ENCODE measurements at places on chromosomes 7 and 10.

DNA sequence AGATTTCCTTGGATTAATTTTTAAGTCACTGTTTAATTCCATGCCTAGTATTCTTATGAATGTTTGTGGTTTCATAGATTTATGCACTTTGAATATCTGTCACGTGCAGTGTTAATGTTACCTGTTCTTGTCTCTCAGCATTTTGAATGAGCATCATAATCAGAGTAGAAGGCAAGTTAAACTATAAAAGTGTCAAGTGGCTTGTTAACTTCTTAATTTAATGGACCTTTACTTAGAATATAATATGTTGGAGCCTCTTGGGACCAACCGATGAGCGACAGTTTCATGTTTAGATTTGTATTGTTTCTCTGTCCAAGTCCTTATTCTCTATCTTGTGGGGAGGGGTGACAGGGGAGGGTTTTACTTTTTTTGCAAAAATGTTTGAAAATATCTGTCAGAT is 50.6 kb upstream of the MTURN start:
- DNase-seq = no peak

- DNase-seq = no peak
Observed at GRCh38 chr10:44264244-44264643, 120.7 kb downstream of the CXCL12 start.

GRCh38 chr7:16801579-16801978 is 3.2 kb downstream of the AGR2 start:
- no peak for DNase-seq

- DNase-seq = no peak
Observed at GRCh38 chr10:125205431-125205830, 45.1 kb upstream of the CTBP2 start.

GRCh38 chr7:5774136-5774535 is 7.3 kb downstream of the RNF216 start:
- no peak for DNase-seq

DNA sequence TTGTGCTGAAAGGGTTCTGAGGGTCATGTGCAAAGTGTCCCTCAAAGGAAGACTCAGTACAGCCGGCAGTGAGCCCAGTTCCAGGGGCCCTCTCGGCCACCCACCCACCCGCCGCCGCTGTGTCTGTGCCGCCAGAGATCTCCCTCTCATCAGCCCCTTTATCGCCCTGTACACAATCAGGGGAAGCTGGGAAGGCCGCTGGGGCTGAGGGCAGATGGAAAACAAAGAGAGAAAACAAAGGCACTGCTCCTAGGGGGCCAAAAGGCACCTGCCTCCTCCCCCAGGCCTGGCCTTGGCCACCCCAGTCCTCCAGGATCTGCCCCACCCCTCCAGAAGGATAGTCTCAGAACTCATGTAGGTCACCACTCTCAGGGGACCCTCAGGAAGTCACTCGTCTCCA is 67.0 kb downstream of the ZMIZ1 start:
- no peak for DNase-seq

- no peak for DNase-seq
Observed at GRCh38 chr10:25766687-25767221, 167.3 kb upstream of the MYO3A start.

- no peak for DNase-seq
Observed at GRCh38 chr10:33822774-33823173, 488.3 kb upstream of the NRP1 start.

DNA sequence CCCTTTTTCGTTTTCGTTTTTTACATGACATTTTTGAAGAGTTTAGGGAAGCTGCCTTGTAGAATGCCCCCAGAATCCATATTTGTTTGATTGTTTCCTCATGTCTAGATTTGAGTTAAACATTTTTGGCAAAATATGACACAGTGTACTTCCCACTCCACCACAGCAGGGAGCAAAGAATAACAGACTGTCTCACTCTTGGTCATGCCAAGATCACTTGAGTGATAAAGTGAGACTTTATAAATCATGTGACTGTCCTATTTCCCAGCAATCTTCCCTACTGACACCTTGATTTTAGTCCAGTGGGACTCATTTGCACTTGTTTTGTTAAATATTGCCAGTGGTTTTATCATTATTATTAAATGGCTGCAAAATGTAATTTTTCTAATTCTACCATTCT is 44.4 kb upstream of the USP6NL start:
- no peak for DNase-seq

- DNase-seq = no peak
Observed at GRCh38 chr10:34922138-34922537, 107.0 kb upstream of the PARD3 start.

GRCh38 chr7:156927571-156928405 is 21.7 kb upstream of the NOM1 start:
- no peak for DNase-seq

DNA sequence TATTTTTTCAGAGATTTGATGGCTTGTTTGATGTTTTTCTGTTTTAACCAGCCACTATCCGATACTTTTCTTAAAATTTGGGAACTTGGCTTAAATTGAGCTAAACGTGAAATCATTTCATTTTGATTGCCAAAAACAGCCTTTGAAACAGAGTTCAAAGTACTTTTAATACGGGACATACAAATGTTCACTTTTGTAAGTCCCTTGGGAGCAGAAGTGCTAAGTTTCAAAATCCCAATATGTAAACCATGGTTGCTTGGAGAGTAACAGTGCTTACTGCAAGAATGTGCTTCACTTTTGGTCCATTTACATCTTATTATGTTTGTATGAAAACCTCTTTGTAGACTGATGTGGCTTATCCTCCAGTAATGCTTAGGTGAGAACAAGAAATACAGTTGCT is 10.9 kb downstream of the PNPLA8 start:
- no peak for DNase-seq

GRCh38 chr10:33617381-33618080 is 283.1 kb upstream of the NRP1 start:
- DNase-seq = no peak

GRCh38 chr10:68099736-68100135 is 9.6 kb upstream of the MYPN start:
- DNase-seq = no peak

DNA sequence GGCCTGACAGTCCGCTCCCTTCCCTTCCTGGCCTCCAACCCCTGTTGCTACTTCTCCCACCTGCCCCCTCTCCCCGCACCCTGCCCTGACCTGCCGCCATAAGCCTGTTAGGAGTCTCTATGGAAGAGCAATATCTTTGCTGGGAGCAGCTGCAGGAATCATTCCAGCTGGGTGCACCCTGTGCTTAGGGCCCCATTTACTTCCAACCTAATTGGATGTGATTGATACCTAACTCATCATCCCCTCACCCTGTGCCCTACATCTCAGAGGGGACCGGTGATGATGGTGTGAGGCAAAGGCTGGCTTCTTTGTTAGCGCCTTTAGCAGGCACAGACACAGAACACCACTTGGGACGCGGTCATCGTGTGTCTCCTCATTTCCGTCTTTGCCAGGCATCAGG is 80.0 kb upstream of the FAM180A start:
- no peak for DNase-seq

Measured in tibial artery (tissue), 4 donors.